Heart left ventricle (tissue), 16 donors: ENCODE measurements at places on chromosomes 1 and 21. TPM values are rescaled to one million over a fixed set of nuclear protein-coding genes. Genes with fewer than 3 reads are reported as not detected.

DNA sequence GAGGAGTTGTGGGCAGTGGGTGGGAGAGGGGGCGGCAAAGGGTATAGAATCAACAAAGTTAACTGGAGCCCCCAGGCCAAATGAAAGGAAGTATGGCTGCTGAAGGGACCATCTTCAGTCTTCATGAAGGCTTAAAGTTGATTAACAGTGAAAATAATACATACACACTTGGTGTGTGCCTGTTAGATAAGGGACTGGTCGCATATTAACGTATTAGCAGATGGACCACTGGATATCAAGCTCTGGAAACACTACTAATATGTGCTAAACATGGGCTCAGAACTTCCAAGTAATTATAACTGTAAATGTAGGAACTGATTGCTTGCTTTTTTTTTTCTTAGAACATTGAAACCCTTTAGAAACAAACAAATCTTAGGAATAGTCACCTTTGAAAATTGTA lies 224.7 kb upstream of the KIAA0040 start:
- no peaks in the 10 kb centered on the region for H3K4me1 ChIP-seq
- no peak overlapping the region for H3K4me3 ChIP-seq
- H3K27me3 ChIP-seq: peaks cover 7% of the 10 kb centered on the region

DNA sequence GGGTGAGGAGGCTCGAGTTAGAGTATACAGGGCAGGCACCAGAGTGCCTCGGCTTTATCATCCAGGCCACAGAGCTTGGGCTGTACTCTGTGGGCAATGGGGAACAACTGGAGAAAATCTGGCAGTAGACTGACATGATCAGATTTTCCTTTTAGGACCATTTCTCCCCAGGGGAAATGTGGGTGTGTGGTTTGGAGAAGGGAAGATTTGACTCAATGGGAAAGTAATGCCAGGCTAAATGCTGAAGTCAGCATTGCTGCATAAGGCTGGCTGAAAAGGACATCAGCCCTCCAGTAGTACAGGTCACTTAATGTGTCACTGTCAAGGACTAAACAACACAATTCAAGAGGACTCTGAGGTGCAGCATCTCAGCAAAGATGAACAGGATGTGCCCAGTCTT lies 5.0 kb downstream of the FYB2 start:
- H3K36me3 ChIP-seq: no peaks in the 10 kb centered on the region
- H3K4me3 ChIP-seq: no peak overlapping the region
- H3K27ac ChIP-seq: no peak overlapping the region
- no peak for DNase-seq
- H3K4me1 ChIP-seq: peaks cover 23% of the 10 kb centered on the region
- no peaks in the 10 kb centered on the region for H3K27me3 ChIP-seq

- no peaks in the 10 kb centered on the region for H3K36me3 ChIP-seq
- H3K4me3 ChIP-seq: no peak overlapping the region
- H3K4me1 ChIP-seq: no peaks in the 10 kb centered on the region
- no peak for DNase-seq
- H3K27me3 ChIP-seq: no peaks in the 10 kb centered on the region
Observed at GRCh38 chr21:14620152-14620551, 74.0 kb upstream of the SAMSN1 start.

DNA sequence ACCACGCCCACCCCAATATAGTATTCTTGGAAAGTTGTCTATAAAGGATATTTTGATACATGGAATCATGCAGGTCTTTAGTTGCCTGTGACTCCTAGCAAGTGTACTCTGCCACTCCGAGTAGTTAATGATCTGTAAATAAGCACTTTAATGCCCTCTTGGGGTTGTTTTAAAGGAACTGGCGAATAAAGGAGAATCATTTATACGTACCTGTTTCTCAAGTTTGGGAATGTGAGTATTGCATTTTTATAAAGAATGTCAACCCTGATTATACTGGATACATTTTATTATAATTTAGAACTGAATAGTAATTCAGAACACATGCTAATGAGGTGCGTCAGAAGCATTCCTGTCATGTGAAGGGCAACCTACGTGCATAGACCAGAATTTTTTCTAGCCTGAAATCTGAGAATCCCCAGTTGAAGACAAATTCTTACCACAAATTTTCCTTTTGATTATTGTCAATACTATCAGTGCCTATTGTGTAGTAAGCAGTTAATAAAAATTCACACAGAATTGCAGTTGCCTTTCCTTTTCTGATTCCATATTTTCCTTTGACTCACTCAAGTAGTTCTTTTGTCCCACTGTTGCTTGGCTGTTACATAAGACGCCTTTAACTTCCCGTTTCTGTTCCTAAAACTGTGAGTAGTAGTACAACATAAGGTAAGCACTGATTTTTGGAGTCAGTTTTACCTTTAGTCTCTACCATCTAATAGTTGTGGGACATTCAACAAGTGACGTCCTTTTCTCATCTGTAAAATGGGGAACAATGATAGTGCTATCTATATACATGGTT lies 5.1 kb downstream of the AHCYL1 start:
- peaks cover 6% of the 10 kb centered on the region for H3K36me3 ChIP-seq
- no peak overlapping the region for H3K4me3 ChIP-seq
- H3K27ac ChIP-seq: no peak overlapping the region
- H3K4me1 ChIP-seq: peaks cover 71% of the 10 kb centered on the region
- H3K27me3 ChIP-seq: no peaks in the 10 kb centered on the region
- no peak for DNase-seq

DNA sequence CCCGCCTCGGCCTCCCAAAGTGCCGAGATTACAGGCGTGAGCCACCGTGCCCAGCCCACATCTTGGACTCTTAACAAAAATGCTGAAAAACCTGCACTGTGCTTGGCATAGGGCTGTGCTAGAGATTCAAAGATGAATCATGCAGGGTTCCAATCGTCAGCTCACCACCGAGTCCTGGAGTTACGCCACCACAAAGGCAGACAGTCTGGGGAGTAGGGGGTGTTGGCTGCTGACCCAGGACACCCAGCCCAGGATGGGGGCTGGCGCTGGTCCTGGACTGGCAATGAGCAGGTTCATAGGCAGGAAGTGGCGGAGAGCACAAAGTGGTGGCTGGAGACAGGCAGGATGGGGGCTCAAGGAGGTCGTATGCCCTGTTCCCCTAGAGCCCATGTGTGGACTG lies 16.0 kb downstream of the PSRC1 start:
- H3K4me1 ChIP-seq: peaks cover 4% of the 10 kb centered on the region
- H3K27ac ChIP-seq: no peak overlapping the region
- H3K36me3 ChIP-seq: no peaks in the 10 kb centered on the region
- no peak for DNase-seq
- no peak overlapping the region for H3K4me3 ChIP-seq

GRCh38 chr1:169483500-169483966 lies 2.2 kb downstream of the SLC19A2 start:
- H3K4me1 ChIP-seq: peaks cover 32% of the 10 kb centered on the region
- H3K4me3 ChIP-seq: peak overlapping the region; percentile 93

DNA sequence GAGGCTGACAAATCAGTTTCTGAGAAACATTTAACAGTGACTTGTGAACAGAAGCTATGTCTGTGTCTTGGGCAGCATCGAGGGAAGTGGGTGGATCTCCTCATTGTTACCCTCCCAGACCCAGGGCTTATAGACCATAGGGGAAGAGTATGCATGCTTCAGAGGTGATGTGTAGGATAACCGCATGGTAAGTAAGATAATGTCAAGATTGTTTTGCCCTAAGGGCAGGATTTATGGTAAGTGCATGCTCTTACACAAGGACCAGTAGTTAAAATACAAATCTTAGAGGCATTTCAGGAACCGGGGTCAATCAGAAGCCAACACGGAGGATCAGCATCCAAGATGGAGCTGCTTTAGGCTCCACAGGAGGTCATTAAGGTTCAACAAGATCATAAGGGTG lies 7.7 kb upstream of the PRMT2 start:
- H3K4me1 ChIP-seq: no peaks in the 10 kb centered on the region
- H3K4me3 ChIP-seq: no peak overlapping the region
- no peaks in the 10 kb centered on the region for H3K36me3 ChIP-seq
- H3K27me3 ChIP-seq: no peaks in the 10 kb centered on the region

GRCh38 chr1:29406814-29407213 lies 170.5 kb downstream of the PTPRU start:
- no peaks in the 10 kb centered on the region for H3K36me3 ChIP-seq
- no peaks in the 10 kb centered on the region for H3K4me1 ChIP-seq
- H3K27ac ChIP-seq: no peak overlapping the region
- DNase-seq: no peak

- H3K27me3 ChIP-seq: no peaks in the 10 kb centered on the region
- no peak for DNase-seq
- no peak overlapping the region for H3K27ac ChIP-seq
Observed at GRCh38 chr1:17926906-17927305, 171.8 kb downstream of the ACTL8 start.

DNA sequence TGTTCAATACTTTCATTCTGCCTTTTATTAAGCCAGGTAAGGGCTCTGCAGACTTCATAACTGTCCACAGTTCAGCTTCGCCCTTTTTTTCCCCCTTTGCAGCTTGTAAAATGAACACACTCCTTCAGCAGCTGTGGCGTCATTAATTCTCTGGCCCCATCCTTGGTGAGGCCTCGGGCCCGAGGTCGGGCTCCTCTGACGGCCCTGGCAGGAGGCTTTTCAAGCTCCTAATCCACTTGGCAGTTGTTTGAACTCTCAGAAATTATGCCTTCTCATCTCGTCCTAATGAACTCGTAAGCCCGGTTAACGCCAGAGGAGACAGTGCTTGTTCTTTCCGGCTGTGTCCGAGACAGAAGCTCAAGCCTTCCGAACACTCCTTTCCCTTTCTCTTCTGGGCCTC lies 18.1 kb upstream of the EPHA8 start:
- no peaks in the 10 kb centered on the region for H3K4me1 ChIP-seq
- DNase-seq: no peak
- no peak overlapping the region for H3K4me3 ChIP-seq

- H3K4me1 ChIP-seq: no peaks in the 10 kb centered on the region
- H3K27me3 ChIP-seq: no peaks in the 10 kb centered on the region
- no peak overlapping the region for H3K4me3 ChIP-seq
- H3K36me3 ChIP-seq: no peaks in the 10 kb centered on the region
- no peak overlapping the region for H3K27ac ChIP-seq
- DNase-seq: no peak
Observed at GRCh38 chr1:65846866-65847265, 54.2 kb downstream of the PDE4B start.

DNA sequence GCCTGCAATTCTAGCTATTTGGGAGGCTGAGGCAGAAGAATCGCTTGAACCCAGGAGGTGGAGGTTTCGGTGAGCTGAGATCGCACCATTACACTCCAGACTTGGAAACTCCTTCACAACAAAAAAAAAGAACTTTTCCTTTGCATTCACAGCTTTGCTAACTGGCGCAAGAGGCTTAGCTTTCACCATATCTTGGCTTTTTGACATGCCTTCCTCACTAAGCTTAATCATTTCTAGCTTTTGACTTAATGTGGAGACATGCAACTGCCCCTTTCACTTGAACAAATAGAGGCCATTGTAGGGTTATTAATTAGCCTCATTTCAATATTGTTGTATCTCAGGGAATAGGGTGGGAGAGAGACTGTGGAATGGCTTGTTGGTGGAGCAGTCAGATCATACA lies 8.7 kb downstream of the KPNA6 start:
- H3K27me3 ChIP-seq: no peaks in the 10 kb centered on the region
- H3K4me1 ChIP-seq: peaks cover 46% of the 10 kb centered on the region

- H3K36me3 ChIP-seq: no peaks in the 10 kb centered on the region
- H3K4me1 ChIP-seq: peaks cover 25% of the 10 kb centered on the region
- no peak overlapping the region for H3K4me3 ChIP-seq
- H3K27me3 ChIP-seq: no peaks in the 10 kb centered on the region
- no peak overlapping the region for H3K27ac ChIP-seq
- DNase-seq: no peak
Observed at GRCh38 chr1:9691108-9691445, 39.5 kb downstream of the PIK3CD start.

DNA sequence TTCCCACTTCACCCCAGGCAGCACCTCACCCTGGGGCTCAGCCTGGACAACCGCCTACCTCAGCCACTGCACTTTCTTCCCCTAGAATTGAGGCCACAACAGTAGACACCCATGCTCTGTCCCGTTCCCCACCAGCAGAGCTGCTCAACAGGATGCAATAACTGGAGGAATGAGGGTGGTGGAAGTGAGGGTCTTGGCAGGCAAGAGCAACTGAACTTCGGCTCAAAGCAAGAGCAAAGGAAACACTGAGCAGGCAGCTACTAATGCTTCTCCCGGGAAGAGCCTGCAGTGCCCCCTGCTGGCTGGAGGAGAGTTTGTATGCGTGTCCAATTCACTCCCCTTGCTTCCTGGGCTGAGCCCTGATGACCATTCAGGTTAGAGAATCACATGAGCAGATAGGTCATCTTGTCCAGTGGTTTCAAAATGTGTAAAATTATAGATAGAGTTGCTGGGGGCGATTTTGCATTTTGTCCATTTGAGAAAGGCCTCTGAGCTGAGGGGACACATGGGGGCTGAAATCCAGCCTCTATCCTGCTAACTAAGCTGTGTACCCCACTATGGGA lies 13.9 kb downstream of the NT5C1A start:
- peak; percentile 67 for DNase-seq
- no peaks in the 10 kb centered on the region for H3K36me3 ChIP-seq
- H3K4me1 ChIP-seq: peaks cover 4% of the 10 kb centered on the region
- no peak overlapping the region for H3K27ac ChIP-seq
- no peaks in the 10 kb centered on the region for H3K27me3 ChIP-seq

- no peak overlapping the region for H3K27ac ChIP-seq
- H3K4me1 ChIP-seq: peaks cover 51% of the 10 kb centered on the region
- peak; percentile 61 for DNase-seq
- H3K27me3 ChIP-seq: no peaks in the 10 kb centered on the region
Observed at GRCh38 chr21:39523399-39523798, 71.6 kb downstream of the SH3BGR start.

DNA sequence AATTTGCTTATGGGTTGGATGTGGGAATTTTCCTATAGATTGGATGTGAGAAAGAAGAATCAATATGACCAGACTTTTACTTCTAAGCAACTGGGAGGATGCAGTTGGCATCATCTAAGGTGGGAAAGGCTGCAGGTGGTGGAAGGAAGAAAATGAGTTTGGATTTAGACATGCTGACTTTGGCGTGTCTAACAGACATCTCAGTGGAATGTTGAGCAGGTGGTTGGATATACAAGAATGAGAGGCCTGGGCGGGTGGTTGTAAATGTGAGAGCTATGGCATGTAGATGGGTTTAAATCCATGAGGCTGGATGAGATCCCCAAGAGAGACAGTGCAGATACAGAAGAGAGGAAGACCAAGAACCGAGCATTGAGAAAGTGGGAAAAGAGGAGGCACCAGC lies 10.5 kb downstream of the ADORA1 start:
- no peak overlapping the region for H3K27ac ChIP-seq
- no peak overlapping the region for H3K4me3 ChIP-seq
- H3K27me3 ChIP-seq: no peaks in the 10 kb centered on the region
- peaks cover 4% of the 10 kb centered on the region for H3K4me1 ChIP-seq
- no peak for DNase-seq

Gene THRAP3
- 106 TPM for total RNA-seq

Gene GPR89A
- 16.1 TPM for total RNA-seq

Gene FCRL2
- total RNA-seq: not detected

Gene ERO1B
- 8.5 TPM for total RNA-seq

Gene DDR2
- total RNA-seq: 16.4 TPM

Gene MYBPH
- total RNA-seq: not detected

Gene DPM3
- 54.2 TPM for total RNA-seq
